ENCODE measurements at places on chromosomes 12 and 14. TPM values are rescaled to one million over a fixed set of nuclear protein-coding genes. Genes with fewer than 3 reads are reported as not detected.

DBX2 gene
- total RNA-seq: 1.1 TPM

DNA sequence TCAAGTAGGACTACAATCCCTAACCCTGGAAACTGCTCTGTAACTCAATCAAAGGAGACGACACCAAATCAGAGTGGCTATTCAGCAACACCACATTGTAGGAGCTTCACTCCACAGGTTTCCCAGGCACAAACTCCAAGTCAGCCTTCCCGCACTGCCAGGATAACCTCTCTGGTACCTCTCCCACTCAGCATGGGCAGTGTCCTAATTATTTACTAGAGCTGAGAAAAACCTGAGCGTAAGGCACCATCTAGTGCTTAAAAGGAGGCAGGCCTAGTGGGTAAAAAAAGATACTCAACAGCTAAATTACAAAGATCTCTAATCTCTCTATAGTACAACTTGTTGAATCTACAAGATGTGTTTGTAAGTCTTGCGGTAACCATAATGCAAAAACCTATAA is 36.1 kb downstream of the PARP11 start:
- DNase-seq: no peak

CLEC7A gene
- total RNA-seq: 6.6 TPM

KRT74 gene
- total RNA-seq: 44.4 TPM

DNA sequence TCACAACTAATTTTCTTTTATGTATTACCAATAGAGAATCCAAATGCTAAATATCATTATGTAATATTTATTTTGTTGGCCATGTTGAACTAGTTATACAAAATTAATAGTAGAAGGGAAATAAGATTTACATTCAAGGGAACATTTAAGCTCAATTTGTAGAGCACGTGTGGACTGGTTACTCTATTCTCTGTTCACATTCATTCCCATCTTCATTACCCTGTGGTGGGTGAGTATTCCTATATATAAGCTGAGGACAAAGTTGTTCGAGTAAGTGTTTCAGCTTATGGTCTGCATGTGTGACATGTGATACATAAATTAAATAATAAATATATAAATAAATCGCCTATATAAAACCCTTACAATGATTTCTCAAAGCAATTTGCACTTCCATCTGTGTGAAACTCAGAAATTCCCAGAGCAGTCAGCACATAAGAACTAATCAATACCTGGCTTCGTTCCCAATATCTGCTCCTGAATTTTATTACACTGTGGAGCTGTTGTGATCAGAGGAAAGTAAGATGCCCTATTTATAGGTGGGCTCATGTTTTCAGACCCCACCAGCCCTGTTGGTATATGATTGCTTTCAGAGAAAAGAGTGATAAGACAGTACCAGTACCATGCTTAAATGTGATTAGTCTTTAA is 308.2 kb upstream of the DCN start:
- no peak for DNase-seq

DNA sequence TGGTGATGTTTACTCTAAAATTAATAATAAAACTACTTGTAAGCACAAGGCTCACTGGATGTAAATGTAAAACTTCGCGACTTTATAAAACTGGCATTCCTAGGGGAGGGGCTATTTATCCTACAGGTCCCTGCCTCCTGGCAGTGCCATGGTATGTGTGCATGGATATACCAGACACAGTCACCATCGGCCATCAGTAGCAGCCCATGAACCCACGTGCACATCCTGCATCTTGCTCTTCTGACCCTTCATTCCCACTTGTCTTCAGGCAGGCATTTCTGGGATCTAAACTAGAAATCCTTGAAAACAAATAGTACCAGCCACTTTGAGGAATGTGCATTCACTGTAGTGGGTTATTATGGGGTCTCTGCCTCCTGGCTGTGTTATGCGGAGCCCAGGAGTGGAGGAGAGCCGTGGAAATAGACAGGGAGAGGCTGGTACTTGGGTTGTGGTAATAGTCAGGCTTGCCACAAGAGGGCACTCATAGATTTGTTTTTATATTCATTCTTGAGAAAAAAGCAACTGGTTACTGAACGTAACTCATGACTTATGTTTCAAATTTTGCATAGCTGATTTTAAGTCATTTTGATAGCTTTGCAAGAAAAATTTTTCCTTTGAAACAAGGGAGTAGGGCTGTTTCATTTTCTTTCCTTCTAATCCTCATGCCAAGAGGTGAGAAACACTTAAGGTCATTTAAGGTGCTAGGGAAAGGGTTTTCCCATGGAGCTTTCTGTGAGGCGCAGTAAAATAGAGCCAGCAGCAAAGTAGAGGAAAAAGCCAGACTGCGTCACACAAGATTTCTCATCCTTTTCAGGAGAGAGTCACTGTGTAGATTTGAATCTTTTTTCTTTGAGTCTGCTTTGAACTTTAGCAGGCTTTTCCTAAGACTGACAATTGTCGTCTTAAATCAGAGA is 17.4 kb upstream of the GALNT16 start:
- DNase-seq: no peak

- peak; percentile 74 for DNase-seq
These were observed 3.0 kb downstream of the EVL start for GRCh38 chr14:100067971-100068959.

GRCh38 chr14:61581955-61582615 is 113.2 kb upstream of the HIF1A start:
- no peak for DNase-seq

IL23A gene
- not detected for total RNA-seq

GRCh38 chr12:127607146-127607725 is 659.7 kb upstream of the TMEM132C start:
- no peak for DNase-seq

GRCh38 chr14:36665887-36666415 is 4.3 kb downstream of the PAX9 start:
- no peak for DNase-seq

GRCh38 chr12:49342914-49343731 is 3.6 kb upstream of the DNAJC22 start:
- DNase-seq: peak; percentile 63

NUP107 gene
- total RNA-seq: 13.3 TPM

GRCh38 chr12:127282786-127283565 is 984.0 kb upstream of the TMEM132C start:
- no peak for DNase-seq

- no peak for DNase-seq
These were observed 19.8 kb downstream of the GALNT6 start for GRCh38 chr12:51371295-51371953.

ABCB9 gene
- total RNA-seq: 9.5 TPM

GRCh38 chr12:6307529-6307928 is 3.0 kb upstream of the PLEKHG6 start:
- DNase-seq: no peak

MGP gene
- total RNA-seq: 49.7 TPM

ZNF641 gene
- 13.8 TPM for total RNA-seq

GRCh38 chr14:20866194-20866593 is 25.0 kb upstream of the RNASE3 start:
- no peak for DNase-seq

RFLNA gene
- 0.91 TPM for total RNA-seq

CPNE6 gene
- total RNA-seq: not detected

GRCh38 chr14:102080183-102081080 is 6.4 kb downstream of the HSP90AA1 start:
- DNase-seq: no peak

COX6A1 gene
- 1,135 TPM for total RNA-seq

TTC7B gene
- 34.9 TPM for total RNA-seq

DNA sequence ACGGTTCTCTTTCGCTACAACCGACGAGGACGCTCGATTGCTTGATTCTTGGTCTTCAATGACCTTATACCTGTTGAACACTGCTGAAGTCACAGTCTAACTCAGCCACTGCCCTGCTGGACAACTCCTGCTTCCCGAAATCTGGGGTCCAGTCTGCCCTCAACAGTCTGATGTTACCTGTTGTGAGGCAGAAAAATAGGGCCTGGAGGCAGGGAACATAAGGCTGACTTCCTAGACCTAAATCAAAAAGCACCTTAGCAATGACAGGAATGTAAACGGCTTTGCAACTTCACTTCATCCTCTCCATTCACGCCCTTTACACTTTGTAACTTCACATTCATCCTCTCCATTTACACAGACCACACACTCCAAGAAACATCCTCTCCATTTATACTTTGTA is 597 bp upstream of the GLTP start:
- no peak for DNase-seq

- no peak for DNase-seq
These were observed 671.3 kb upstream of the TBX3 start for GRCh38 chr12:115355301-115355700.

TAS2R8 gene
- not detected for total RNA-seq

NUDT14 gene
- 19.8 TPM for total RNA-seq

LBHD2 gene
- total RNA-seq: not detected

- DNase-seq: no peak
These were observed 24.0 kb downstream of the KLRK1 start for GRCh38 chr12:10365696-10366405.

- no peak for DNase-seq
These were observed 1272.6 kb downstream of the AACS start for GRCh38 chr12:126337556-126338441.

DNA sequence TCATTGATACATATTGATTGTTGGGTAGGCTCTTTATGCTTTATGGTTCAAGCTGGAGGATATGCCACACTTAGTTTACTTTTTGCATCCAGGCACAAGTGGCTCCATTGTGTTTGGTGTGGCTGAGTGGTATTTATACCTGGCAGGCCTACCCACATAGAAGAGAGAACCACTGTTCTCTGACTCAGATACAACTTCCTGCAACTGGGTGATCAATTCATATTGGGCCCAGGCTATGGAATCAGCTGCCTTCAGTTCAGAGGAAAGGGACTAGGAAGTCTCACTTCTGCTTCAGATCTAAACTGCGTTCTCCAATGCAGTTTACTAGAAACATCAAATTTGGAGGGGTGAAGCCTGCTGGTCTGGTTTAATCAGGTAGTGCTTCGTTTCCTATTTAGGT is 49.8 kb upstream of the LRRK2 start:
- no peak for DNase-seq

TSHR gene
- not detected for total RNA-seq

- DNase-seq: peak; percentile 78
These were observed at the start of gene ST8SIA1 for GRCh38 chr12:22334410-22335100. ST8SIA1 (minus strand) TSS chr12:22334707; CDS start chr12:22334232, 475 bp downstream.

DNA sequence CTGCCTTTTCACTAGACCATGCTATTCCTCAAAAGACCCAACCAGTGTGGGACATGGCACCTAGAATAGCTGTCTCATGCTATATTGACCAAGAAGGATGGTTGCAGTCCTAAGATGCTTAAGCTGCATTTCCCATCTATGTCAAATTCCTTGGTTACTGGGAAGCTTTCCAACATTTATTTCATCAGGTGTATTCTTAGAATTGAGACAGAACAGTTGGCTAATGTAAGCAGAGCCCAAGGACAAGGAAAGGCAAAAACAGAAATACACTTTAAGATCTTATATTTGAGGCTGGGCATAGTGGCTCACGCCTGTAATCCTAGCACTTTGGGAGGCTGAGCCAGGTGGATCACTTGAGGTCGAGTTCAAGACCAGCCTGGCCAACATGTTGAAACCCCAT is 24.7 kb downstream of the ARG2 start:
- DNase-seq: no peak

P2RX2 gene
- not detected for total RNA-seq

GRCh38 chr14:21652209-21652808 is 1.3 kb upstream of the OR4E2 start:
- DNase-seq: no peak

GRCh38 chr12:49871263-49871561 is 28.3 kb upstream of the BCDIN3D start:
- no peak for DNase-seq

TMTC2 gene
- total RNA-seq: 21.1 TPM

ASIC1 gene
- total RNA-seq: 1.6 TPM

GALNT6 gene
- total RNA-seq: 33.8 TPM

- DNase-seq: no peak
These were observed 28.8 kb downstream of the KRT80 start for GRCh38 chr12:52162981-52163380.

GRCh38 chr12:72037006-72037795 is 98.6 kb downstream of the TPH2 start:
- no peak for DNase-seq

GRCh38 chr12:49763006-49763591 is 21.7 kb downstream of the TMBIM6 start:
- DNase-seq: peak; percentile 79

- DNase-seq: no peak
These were observed 658 bp upstream of the CEP128 start for GRCh38 chr14:80942191-80942600.

PAX9 gene
- total RNA-seq: 0.23 TPM
